ENCODE measurements at places on chromosomes 11 and 22. TPM values are rescaled to one million over a fixed set of nuclear protein-coding genes. Genes with fewer than 3 reads are reported as not detected.
A peak's percentile ranks its signal among the peaks of the same experiment; 100 is the strongest.

GRCh38 chr11:35144136-35144741 is 5.3 kb downstream of the CD44 start:
- H3K27me3 ChIP-seq, result peaks cover 5% of the 10 kb centered on the region
- no peaks in the 10 kb centered on the region for H3K36me3 ChIP-seq
- H3K4me1 ChIP-seq, result peaks cover 3% of the 10 kb centered on the region
- no peak for DNase-seq

DNA sequence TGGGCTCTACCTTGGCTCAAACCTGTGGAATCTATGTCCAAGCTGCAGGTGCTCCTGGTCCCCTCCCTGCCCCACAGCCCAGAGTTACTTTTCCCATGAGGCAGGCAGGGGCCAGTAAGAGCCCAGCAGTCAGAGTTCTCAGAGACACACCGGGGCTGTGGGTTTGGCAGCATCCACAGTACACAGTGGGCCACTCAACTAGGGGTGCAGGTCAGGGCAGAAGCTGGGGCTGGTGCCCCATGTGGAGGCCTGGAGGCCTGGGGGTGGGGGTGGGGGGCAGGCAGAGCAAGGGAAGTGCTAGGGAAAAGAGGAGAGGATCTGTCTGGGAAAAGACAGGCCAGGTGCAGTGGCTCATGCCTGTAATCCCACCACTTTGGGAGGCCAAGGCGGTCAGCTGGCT is 2.5 kb downstream of the UPK2 start:
- DNase-seq, result no peak
- no peak overlapping the region for H3K4me3 ChIP-seq
- H3K27me3 ChIP-seq, result no peaks in the 10 kb centered on the region
- no peaks in the 10 kb centered on the region for H3K4me1 ChIP-seq
- no peaks in the 10 kb centered on the region for H3K36me3 ChIP-seq

MS4A12 gene
- total RNA-seq, result not detected

CHRM1 gene
- not detected for total RNA-seq

DNA sequence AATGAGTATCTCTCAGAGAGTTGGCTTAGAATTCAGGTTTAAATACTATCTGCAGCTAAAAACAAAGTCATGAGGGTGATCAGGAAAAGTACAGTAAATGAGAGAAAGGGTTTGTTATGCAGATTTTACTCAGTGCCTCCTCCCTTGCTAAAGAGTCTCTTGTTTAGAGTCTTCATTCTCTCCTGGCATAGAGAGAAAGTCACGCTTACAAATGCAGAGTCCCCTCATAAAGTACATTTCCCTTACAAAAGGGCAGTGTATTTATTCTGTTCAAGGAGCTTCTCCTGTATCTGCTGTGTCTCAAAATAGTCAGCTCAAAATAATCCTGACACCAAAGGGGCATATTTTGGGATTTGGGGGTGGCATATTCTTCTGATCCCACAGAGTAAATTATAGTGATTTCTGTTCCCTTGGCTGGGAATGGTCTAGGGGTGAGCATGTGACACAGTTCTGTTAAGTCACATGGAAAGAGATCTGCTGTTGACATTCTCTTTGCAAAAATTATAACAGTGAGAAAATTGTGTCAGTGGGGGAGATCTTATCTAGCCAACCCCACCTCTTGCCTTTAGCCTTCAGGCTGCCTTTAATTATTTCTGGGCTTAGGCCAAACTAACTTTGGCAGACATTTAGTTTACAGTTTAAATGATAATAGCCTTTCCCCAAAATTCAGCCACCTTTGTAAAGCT is 102.9 kb downstream of the MTNR1B start:
- no peak for DNase-seq
- no peaks in the 10 kb centered on the region for H3K27me3 ChIP-seq
- no peak overlapping the region for H3K27ac ChIP-seq
- no peak overlapping the region for H3K4me3 ChIP-seq
- H3K4me1 ChIP-seq, result no peaks in the 10 kb centered on the region

SYT8 gene
- total RNA-seq, result 0.28 TPM

CRYBB3 gene
- 0.38 TPM for total RNA-seq

DNA sequence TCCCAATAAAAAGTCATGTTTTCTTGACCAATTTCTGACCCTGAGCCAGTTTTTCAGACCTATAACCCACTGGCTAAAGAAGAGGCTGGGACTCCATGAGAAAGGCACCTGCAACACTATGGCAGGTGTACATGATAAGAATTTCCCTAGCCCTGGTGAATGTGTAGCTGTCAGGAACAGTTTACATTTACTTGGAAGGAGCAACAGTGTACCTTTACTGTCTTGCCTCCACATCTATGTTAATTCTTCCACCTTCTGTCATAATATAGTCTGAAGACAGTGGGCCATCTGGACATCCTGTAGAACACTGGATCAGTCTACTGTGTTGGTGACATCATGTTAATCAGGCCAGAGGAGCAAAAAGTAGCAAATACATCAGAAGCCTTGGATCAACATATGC is 72.1 kb upstream of the CD82 start:
- DNase-seq, result no peak
- H3K4me1 ChIP-seq, result no peaks in the 10 kb centered on the region
- no peak overlapping the region for H3K27ac ChIP-seq
- no peak overlapping the region for H3K4me3 ChIP-seq
- H3K36me3 ChIP-seq, result no peaks in the 10 kb centered on the region

GRCh38 chr11:18523084-18523483 is 3.7 kb downstream of the TSG101 start:
- DNase-seq, result no peak
- no peaks in the 10 kb centered on the region for H3K27me3 ChIP-seq
- no peak overlapping the region for H3K27ac ChIP-seq
- H3K4me3 ChIP-seq, result no peak overlapping the region

DNA sequence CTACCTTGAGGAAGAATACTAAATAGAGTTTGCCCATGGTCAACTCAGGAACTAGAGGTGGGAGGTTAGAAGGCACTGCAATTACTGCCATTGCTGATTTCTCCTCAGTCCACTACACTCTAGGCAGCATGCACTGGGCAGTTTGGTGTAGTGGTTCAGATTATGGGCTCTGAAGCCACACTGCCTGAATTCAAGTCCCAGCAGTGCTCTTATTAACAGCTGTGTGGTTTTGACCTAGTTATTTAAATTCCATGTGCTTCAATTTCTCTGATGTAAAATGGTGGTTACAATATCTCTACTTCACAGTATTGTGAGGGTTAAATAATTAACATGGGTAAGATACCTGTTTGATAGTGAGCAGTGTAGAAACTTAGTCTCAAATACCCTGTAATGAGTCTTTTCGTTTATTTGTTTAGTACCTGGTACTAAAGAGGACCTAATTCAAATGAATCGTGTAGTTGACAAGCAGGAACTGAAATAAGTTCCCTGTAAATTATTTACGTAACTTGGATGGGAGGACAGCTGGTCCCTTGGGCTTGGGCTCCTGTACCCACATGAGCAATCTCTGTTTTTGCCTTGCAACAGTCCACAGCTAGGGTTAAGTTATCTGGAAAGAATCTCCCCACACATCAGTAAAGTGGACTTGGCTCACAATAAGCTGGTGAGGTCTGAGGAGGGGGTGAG is 17.8 kb downstream of the PRR5L start:
- H3K36me3 ChIP-seq, result no peaks in the 10 kb centered on the region
- H3K4me1 ChIP-seq, result no peaks in the 10 kb centered on the region
- H3K27me3 ChIP-seq, result no peaks in the 10 kb centered on the region
- H3K27ac ChIP-seq, result no peak overlapping the region
- DNase-seq, result no peak
- no peak overlapping the region for H3K4me3 ChIP-seq

DNA sequence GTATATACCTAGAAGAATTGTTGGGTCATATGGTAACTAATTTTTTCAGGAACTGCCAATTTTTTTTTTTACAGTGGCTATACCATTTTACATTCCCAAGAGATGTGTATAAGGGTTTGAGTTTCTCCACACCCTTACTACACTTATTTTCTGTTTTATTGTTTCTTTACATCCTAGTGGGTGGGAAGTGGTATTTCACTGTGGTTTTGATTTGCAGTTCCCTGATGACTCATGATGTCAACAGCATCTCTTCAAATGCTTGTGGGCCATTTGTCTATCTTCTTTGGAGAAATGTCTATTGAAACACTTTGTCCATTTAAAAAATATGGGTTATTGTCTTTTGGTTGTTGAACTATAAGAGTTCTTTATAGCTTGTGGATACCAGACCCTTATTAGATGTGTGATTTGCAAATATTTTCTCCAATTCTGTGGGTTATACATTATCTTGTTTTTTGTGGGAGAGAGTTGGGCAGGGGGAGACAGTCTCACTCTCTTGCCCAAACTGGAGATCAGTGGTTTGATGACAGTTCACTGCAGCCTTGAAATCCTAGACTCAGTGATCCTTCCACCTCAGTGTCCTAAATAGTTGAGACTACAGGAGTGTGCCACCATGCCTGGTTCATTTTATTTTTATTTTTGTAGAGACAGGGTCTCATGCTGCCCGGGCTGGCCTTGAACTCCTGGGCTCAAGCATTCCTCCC is 30.3 kb upstream of the PISD start:
- DNase-seq, result no peak
- H3K4me3 ChIP-seq, result no peak overlapping the region
- peaks cover 3% of the 10 kb centered on the region for H3K36me3 ChIP-seq
- no peaks in the 10 kb centered on the region for H3K27me3 ChIP-seq

DNA sequence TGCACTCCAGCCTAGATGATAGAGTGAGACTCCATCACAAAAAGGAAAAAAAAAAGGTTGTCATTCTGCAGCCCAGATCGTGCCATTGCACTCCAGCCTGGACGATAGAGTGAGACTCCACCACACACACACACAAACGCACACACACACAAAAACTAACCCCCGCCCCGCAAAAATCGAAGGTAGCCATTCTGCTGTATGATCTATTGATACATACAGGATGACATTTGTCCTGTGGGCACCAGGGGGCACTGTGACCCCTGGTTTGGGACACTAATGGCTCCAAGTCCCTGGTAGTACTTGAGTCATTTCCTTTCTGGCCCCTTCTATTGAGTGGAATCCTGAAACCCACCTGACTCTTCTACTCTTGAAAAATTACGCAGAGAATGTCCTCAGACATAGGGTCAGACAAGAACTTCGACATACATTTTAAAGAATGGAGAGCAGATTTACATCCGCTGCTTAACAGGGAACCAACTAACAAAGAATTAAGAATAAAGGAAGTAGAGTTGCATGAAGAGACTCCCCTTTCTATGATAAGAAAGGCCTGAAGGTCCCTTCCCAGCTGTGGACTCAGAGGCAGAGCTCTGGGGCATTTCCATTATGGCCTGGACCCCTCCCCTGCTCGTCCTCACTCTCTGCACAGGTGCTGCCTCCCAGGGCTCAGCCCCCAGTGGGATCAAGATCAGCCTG is 35.0 kb upstream of the PRAME start:
- H3K4me3 ChIP-seq, result no peak overlapping the region
- H3K27me3 ChIP-seq, result no peaks in the 10 kb centered on the region
- no peak for DNase-seq
- no peaks in the 10 kb centered on the region for H3K36me3 ChIP-seq
- no peak overlapping the region for H3K27ac ChIP-seq

PLA2G3 gene
- total RNA-seq, result not detected

- peak overlapping the region; percentile 41 for H3K27ac ChIP-seq
- no peaks in the 10 kb centered on the region for H3K4me1 ChIP-seq
- H3K4me3 ChIP-seq, result peak overlapping the region; percentile 71
- no peaks in the 10 kb centered on the region for H3K36me3 ChIP-seq
- peaks cover 2% of the 10 kb centered on the region for H3K27me3 ChIP-seq
These were observed 32.4 kb downstream of the EIF3F start for GRCh38 chr11:8019314-8020243.

DNA sequence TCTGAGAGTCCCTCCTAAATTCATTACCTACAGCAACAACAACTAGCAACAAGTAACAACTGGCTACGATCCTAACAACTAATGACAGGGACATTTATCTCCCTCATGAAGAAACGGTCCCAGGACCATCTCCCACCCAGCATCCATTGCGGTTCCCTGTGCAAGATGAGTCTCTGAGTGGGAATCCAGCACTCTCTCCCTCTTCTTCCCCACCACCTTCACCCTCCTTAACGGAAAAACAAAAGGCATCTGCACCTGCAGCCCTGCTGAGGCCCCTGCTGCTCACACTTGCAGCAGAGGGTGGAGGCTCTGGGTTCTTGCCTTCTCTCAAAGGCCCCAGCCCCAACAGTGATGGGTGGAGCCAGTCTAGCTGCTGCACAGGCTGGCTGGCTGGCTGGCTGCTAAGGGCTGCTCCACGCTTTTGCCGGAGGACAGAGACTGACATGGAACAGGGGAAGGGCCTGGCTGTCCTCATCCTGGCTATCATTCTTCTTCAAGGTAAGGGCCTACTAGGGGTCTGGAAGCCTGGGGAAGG is at the start of gene CD3G:
CD3G (plus strand) TSS at position 364 of the 535 bp plus-strand sequence; CDS start at position 444, 80 bp downstream.
- peaks cover 2% of the 10 kb centered on the region for H3K27me3 ChIP-seq
- no peak for DNase-seq
- no peaks in the 10 kb centered on the region for H3K4me1 ChIP-seq
- H3K27ac ChIP-seq, result no peak within 1 kb of the TSS
- H3K4me3 ChIP-seq, result no peak within 1 kb of the TSS

KRTAP5-1 gene
- not detected for total RNA-seq

DNA sequence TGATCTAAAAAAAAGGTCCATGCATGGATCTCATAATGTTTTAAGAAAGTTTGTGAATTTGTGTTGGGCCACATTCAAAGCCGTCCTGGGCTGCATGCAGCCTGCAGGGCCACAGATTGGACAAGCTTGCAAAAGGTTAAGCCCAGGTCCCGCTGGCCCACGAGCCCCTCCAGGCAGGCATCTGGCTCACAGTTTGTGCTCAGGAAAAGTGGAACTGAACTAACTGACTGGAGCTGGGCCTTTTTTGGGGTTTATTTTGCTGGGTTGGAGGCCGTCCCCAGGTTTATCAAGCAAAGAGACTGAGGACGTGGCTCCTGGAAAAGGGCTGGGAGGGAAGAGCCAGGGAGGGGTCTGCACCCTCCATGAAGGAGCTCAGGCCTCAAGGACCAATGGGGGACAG is 32.1 kb upstream of the BAIAP2L2 start:
- no peaks in the 10 kb centered on the region for H3K36me3 ChIP-seq
- H3K27me3 ChIP-seq, result no peaks in the 10 kb centered on the region
- H3K4me1 ChIP-seq, result no peaks in the 10 kb centered on the region
- H3K27ac ChIP-seq, result no peak overlapping the region
- H3K4me3 ChIP-seq, result no peak overlapping the region

DNA sequence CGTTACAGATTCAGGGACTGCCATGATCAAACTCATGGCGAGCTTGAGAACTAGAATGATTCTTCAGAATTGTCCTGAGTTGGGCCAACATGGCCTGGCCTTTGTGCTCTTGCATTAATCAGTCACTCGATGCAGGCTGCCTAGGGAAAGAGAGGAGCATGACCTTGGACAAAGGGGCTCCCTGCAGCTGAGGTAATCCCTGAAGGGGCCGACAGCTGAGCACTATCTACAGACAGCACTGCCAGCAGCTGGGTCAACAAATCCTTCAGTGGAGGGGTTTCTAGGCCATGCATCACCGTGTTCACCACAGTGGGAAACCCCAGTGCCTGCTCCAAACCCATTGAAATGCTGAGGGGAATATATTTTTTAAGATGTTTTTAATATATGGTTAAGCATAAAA is 159.5 kb upstream of the POU2AF2 start:
- no peaks in the 10 kb centered on the region for H3K36me3 ChIP-seq
- H3K27ac ChIP-seq, result no peak overlapping the region
- no peaks in the 10 kb centered on the region for H3K27me3 ChIP-seq
- H3K4me3 ChIP-seq, result no peak overlapping the region

TMEM191C gene
- total RNA-seq, result 0.34 TPM

All from psoas muscle (tissue), 8 donors.